Motor neuron (in vitro differentiated cells): ENCODE measurements at places on chromosomes 3 and 15.

GRCh38 chr15:39419651-39420050 lies 161.2 kb upstream of the THBS1 start:
- ATAC-seq: no peak

DNA sequence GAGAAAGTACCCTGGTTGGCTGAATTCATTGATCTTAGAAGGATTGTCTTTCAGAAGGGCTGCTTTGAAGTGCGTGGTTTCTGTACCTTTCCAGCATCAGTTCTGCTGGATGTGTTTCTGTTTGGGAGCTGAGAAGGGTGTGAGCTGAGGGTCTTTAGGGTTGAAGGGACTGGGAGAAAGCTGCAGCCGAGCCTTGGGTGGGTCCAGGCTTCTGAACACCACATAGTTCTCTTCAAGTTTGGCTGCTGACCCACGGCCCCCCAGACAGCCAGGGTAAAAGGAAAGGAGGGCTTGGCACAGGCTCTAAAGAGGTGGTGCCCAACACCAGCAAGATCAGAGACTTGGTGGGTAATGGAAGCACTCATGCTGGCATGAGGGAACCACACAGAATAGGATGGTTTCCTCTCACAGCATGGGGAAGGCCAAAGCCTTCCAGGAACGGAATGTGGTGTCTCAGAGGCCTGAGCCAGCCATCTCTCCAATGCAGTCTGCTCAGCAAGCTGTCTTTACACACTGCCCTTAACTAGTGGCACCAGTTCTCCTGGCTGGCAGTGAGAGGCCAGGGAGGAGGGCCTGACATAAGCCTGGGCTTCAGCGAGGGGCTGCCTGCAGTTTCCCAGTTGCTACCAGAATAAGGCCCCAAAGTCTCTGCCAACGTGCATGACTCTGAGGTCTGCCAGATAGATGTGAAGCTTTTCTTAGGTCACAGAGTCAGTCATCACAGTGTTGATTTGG lies 239.0 kb upstream of the TRIM42 start:
- ATAC-seq: no peak

- ATAC-seq: peak; percentile 25
Observed at GRCh38 chr3:177982034-177982433, 554.2 kb upstream of the KCNMB2 start.

DNA sequence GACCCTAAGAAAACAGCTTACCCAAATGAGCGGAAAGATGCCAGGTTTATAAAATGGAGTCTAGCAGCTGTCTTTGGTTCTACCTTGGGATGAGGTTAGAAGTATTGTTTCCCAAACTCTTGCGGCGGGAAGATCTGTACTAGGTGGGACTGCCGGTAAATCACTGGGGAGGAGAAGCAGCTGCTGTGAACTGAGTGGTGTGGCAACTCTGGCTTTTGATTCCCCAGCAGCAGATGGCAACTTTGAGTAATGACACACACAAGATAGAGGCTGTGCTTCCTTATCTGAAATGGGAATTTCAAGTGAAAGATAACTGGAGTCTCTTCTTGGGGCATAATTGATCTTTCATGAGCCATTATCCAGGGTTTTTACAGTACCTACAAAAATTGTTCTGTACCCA lies 184.9 kb downstream of the ATG7 start:
- no peak for ATAC-seq

GRCh38 chr3:36575241-36575640 lies 189.1 kb downstream of the DCLK3 start:
- no peak for ATAC-seq

GRCh38 chr3:83226751-83227150 lies 1465.3 kb upstream of the GBE1 start:
- no peak for ATAC-seq

- ATAC-seq: no peak
Observed at GRCh38 chr3:75218577-75218976, 445.6 kb upstream of the FRG2C start.

DNA sequence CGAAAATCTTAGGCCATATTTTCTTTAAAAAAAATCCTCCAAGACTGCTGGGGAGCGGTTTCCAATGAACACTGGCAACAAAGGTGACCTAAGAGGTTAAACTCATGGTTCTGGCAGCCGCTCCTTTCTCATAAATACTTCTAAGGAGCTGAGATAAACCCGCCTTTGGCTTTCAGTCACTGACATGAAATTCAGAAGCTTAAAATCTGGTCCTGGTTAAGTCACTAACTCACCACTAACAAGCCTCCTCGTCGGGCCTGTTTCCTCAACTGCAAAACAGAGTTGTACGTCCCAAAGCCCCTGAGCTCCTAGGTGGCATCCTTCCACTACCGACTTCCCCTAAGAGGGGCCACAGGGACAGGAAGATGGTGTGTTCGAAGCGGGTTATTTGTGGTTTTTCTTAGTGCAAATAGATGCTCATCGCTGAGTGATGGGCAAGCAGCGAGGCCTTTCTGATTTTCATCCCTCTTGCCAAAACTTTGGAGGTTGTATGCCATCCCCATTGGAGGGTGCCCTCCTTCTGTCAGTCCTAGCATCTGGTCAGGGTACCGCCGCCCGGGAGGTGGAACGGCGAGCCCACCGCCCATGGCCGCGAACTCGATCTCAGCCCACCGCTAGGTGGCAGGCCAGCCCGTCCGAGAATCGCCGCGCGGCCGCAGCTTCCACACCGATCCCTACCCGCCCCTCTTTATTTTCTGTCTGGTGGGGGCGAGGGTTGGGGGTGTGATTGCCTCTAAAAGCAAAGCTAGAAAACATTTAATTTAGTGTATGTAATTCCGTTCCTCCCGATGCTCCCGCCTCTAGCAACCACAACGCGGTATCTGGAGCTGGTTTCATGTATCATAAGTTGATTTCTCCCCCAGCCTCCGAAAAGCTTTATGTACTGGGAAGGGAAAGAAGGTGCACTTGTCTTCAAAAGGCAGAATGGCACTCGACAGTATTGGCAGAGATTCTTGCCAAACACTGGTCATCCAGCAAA lies 4.6 kb downstream of the BCL6 start:
- peak; percentile 6 for ATAC-seq

DNA sequence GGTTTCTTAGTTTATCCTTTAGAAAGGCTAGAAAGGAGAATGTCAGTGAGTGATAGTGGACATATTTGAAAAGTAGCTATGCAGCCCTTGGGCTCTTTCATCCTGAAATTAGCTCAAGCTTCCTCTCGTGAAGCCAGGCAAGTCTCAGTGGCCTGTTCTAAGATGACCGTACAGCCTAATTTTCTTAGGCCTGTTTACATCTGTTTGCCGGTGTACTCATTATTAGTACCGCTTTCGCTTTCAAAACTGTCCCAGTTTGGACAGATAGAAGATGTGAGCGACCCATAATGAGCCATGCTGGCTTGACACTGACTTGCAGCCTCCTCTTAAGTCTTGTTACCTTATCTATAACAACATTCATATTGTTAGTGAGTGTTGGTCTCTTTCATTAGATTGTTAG lies 5.7 kb upstream of the ARL14 start:
- ATAC-seq: no peak

DNA sequence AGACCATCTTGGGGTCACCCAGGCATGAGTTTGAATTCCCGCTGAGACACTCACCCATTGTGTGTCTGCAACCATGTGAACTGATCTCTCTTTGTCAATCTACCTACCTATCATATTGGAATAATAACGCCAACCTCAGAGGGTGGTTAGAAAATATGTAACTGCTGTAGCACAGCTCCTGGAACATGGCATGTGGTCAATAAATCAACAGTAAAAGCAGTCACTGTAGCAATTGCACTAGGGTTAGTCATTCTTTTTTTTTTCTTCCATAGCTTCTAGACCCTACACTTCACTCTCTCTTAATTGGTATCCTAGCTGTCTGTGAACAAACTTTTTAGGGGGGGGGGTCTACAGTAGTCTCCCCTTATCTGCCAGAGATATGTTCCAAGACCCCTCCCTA lies 64.2 kb upstream of the SLCO2A1 start:
- no peak for ATAC-seq

DNA sequence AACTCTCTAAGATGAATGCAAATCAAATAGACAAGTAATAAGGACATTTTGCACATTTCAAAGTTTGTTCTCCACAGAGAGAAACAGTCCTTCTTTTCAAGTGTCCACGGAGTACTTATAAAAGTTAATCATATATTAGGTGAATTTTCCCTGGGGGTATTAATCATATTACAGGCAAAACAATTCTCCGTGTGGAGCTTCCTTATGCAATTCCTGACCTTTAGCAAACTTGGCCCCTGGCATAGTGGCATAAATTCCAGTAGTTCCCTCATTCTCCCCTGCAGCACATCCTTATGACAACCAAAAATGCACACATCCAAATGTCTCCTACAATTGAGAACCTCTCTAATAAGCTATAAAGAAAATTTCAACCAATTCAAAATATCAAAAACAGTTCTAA lies 34.4 kb downstream of the FSIP1 start:
- ATAC-seq: no peak
